H4 (cell line): ENCODE measurements at places on chromosomes 16 and 17. TPM values are rescaled to one million over a fixed set of nuclear protein-coding genes. Genes with fewer than 3 reads are reported as not detected.

- DNase-seq, result no peak
Measured at GRCh38 chr17:58081646-58082340, 1.4 kb upstream of the DYNLL2 start.

Gene C16orf74
- 4.7 and 5.8 TPM in 2 replicates for total RNA-seq

- no peak for DNase-seq
Measured at GRCh38 chr17:58822148-58823050, 66.7 kb downstream of the PPM1E start.

Gene SLC5A11
- total RNA-seq, result 0.50 TPM in 1 of 2 replicates, not detected in the other

GRCh38 chr17:64146418-64147109 is 16.6 kb upstream of the ERN1 start:
- peak; percentile 48 for DNase-seq

Gene SLC6A2
- not detected in 2 replicates for total RNA-seq

DNA sequence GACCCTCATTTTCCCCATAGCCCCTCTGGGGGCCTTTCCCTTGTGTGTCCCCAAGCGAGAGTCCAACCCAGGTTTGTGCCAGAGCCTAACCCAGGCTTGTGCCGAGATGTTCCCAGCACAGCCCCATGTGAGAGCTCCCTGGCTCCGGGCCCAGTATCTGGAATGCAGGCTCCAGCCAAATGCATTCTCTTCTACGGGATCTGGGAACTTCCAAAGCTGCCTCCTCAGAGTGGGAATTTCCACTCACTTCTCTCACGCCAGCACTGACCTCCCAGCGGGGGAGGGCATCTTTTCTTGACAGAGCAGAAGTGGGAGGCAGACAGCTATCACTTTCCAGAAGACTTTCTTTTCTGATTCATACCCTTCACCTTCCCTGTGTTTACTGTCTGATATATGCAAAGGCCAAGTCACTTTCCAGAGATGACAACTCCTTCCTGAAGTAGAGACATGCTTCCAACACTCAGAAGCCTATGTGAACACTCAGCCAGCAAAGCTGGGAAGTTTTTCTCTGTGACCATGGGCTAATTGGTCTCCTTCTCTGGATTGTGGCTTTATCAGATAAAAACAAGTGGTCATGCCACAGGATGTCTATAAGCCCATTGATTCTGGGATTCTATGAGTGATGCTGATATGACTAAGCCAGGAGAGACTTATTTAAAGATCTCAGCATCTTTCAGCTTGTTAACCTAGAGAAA is 2.5 kb upstream of the CCL2 start:
- DNase-seq, result peak; percentile 78

DNA sequence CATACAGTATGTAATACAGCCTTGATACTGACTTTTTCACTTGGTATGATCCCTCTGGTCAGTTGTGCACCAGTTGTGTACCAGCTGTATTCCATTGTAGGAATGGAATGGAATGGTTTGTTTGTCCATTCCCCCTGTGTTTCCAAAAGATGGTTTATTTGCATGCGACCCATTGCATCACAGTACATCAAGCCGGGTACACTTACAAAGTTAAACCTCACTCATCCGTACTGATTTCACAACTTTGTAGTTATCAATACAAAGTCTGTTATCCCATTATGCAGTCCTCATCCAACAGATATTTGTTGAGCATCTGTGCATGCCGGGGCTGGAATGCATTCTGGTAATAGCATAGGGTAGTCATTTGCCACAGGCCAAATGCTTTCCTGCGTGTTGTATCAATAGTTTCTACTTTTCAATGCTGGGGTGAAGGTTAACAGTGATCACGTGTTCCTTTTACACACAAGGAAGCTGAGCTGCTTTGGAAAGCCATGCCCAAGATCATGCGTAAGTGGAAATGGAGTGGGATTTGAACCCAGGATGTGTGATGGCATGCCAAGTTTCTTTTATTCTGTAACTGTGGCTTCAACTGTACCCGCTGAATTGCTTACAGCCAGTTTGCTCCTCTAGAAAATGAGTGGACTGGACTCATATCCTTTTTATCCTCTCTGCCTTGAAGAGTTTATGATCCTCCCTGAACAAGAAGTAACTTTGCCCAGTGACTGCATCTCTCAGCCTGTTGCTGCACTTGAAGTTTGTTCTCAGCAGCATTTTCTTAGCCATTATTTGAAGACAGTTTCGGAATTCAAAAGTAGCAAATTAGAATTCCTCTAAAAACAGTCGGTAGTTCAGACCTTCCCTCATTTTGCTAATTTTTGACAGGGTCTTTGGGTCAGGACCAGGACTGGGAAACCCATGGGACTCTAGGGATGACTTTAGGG is 228.5 kb downstream of the CCDC182 start:
- no peak for DNase-seq

Gene SGCA
- 0.45 TPM in 1 of 2 replicates, not detected in the other for total RNA-seq
